Stimulated activated CD4-positive, alpha-beta T cell treated with anti-CD3 and anti-CD28 coated beads, Interleukin-4, amount 100 ng/mL, for 4 hours (primary cell): ENCODE measurements at places on chromosomes 5 and 9.

DNA sequence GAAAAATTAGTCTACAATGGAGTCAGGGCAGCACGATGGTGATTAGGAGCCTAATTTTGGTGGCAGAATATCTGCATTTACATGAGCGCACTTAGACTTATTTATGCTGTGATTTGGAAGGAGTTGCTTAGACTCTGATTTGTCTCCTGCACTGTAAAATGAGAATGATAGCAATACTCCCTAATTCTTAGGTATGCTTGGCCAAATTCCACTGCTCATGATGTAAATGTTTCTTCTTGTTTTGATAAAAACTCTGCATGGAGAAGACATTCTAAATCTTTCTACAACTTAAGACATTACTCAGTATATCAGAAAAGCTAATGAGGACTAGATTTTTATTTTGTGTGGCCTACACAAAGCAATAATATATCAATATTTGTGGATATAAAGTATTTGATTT, 205.4 kb downstream of the CDH18 start:
- DNase-seq, result no peak

- no peak for DNase-seq
Measured at GRCh38 chr5:52893863-52894262, 95.3 kb upstream of the ITGA2 start.

DNA sequence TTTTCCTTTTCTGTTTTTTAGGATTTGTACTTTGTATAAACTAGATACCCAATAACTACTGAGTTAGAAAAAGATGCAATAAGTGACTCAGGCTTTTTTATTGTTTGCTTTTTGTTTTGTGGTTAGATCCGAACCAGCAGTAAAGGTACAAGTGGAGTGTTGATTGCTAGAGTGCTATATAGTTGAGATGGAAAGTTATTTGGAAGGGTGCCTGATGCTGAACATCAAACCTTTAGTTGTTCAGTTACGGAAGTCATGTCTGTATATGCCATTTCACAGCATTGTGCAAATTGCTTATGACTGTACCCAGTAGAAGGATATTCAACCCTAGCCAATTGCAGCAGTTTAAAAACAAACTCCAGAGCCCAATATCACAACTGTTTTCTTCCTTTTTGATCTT, 285.1 kb downstream of the MAT2B start:
- no peak for DNase-seq

- DNase-seq, result no peak
Measured at GRCh38 chr9:29289365-29289764, 1716.1 kb upstream of the C9orf72 start.
